MG63 (cell line): ENCODE measurements at places on chromosomes 3 and 15. TPM values are rescaled to one million over a fixed set of nuclear protein-coding genes. Genes with fewer than 3 reads are reported as not detected.

ZBED2 gene
- total RNA-seq, result not detected in 2 replicates

LINGO1 gene
- total RNA-seq, result 0.44 TPM in 1 of 2 replicates, not detected in the other

SLC28A2 gene
- not detected in 2 replicates for total RNA-seq

CAMK2N2 gene
- not detected in 2 replicates for total RNA-seq

SMCO1 gene
- total RNA-seq, result not detected in 2 replicates

ZPLD1 gene
- total RNA-seq, result not detected in 2 replicates

GRCh38 chr3:72035606-72036005, 250.7 kb upstream of the PROK2 start:
- DNase-seq, result no peak

DNA sequence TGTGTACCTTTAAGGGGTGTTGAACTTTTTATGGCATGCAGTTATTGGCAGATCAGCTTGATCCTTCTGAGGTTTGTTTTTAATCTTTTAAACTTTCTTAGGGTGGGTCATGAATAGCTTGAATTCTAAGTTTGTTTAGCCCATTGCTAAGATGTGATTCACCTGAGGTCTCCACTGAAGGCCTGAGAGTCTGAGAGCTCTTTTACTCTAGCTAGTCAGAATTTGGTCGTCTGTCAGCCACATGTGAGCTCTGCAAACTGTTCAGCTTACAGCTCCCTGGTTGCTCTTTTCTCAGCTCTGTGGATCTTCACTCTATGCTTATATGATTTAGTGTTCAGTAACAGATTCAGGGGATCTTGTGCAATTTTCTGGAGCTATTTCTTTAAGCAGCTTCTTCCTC, 161.3 kb downstream of the ABHD5 start:
- no peak for DNase-seq

- no peak for DNase-seq
These were observed 1166.1 kb upstream of the GBE1 start for GRCh38 chr3:82927309-82928253.

- DNase-seq, result no peak
These were observed 198.7 kb downstream of the RORA start for GRCh38 chr15:61030451-61030850.

GRCh38 chr3:13013994-13014754, 59.1 kb downstream of the IQSEC1 start:
- DNase-seq, result no peak

DNA sequence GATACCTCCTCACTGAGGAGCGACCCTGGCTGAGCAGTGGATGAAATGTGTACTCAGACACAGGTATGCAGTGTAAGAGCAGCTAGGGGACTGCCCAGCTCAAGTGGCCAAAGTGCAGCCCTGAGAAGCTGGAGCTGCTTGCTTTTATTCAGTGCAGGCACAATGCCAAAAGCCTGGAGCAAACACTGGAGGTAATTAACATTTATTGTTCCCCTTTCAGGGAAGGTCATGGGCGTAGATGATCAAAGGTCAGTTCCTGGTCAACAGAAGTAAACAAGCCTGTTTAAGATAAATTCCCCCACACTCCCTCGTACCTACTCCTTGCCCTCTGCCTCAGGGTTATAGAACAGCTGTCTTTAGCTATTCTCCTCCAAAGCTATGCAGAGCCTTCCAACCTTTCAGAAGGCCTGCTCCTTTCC, 17.5 kb downstream of the PLA2G4F start:
- DNase-seq, result no peak

DNA sequence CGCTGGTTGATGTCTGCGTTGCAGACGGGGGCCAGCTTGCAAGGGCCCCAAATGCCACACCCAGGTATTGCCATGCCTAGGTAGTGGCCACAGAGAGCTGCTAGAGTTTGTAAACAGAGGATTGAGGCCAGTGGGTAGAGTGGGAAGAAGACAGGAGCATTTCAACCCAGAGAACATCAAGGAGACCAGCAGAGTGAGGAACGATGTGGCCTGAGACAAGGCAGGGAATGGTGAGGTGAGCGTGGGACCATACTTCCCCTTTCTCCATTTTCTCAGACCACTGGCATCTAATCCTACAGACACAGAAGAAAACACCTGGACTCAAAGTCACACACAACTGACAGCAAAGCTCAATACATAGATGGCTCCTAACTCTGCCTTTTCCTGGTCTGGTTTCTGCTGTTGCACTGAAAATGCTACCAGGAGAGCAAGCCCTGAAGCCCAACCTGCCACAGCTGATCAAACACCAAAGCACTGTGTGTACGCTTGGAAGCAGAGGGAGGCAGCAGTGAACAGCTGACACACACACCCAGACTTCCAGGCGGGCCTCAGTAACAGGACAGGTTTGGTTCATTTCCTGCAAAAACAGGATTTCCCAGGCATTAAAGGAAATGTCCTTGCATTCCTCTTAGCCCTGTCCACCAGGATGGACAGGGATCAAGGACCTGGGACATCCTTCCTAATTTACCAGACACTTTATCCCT, 1.6 kb downstream of the FAM174B start:
- DNase-seq, result no peak

- no peak for DNase-seq
These were observed 59.1 kb downstream of the FMN1 start for GRCh38 chr15:33135355-33135781.

DNA sequence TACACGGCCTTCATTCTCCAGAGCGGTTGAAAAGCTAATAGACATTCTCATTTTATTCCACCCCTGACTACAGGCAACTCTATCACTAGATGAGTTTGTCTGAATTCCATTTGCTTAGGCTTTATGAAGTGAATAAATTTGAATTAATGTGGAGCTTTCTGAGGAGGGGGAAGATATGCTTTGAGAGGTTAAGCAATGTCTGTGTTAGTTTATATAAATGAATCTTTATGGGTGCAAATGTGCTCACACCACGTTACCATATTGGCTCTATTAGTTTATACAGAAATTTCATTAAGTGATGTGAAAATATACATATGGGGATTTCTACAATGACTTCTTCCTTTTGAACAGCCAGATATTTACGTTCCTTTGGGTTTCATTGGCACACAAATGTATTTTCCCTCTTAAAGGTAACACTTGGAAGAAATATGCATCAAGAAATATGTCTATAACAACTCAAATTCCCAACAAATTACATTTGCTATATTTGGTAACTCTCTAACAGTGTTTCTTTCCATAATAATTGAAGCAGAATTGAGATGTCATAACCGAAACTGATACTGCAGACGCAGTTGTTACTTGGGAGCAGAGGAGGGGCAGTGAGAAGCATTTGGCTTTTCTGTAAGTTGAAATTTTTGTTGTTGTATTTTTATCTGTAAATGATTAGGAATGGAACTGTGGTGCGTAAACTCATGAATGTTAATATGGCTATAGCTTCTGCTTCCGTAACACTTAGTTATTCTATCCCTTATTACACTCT, 359.4 kb downstream of the CACNA2D3 start:
- DNase-seq, result no peak

- no peak for DNase-seq
These were observed 316.6 kb upstream of the TGFBR2 start for GRCh38 chr3:30289766-30290165.

DNA sequence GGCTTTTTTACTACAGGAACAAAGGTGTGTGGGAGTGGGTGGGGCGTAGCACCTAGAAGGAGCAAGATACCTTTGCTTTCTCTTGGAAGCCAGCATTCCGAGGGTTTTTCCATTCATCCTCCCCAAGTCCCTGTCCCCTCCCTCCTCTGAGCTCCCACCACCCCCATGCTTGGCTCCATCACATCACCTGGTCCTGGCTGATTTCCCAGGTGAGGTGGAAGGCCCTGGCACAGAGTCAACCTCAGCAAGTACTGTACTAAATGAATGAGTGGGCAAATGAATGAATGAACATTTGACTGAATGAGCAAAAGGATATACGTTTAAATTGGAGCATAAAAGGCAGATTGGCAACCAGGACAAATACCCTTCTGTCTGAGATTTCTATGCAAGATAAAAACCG, 45.4 kb downstream of the DZIP1L start:
- DNase-seq, result no peak

GRCh38 chr15:45435124-45435903, 57.0 kb upstream of the GATM start:
- no peak for DNase-seq
